Bone marrow (tissue), 2 donors: ENCODE measurements at places on chromosomes 5 and 9.
A peak's percentile ranks its signal among the peaks of the same experiment; 100 is the strongest.

DNA sequence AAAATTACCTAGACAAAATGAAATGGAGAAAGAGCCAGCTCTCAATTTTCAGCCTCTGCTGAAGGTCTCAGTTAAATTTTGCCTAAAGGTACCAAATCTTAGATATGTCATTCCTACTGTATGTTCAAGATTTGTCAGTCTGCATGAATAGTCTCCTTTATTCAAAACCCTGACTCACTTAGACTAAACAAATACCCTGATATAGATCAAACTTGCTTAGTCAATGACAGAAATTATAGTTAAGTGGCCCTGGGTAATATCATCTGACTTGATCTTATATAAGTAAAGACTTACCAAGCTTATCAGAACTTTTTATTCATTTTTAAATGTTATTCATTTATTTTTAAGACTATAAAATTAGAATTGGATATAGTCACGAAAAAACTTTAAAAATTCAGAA, 12.2 kb downstream of the MEGF9 start:
- DNase-seq: no peak

GRCh38 chr5:132639706-132640130, 18.3 kb upstream of the IL13 start:
- no peak for DNase-seq

DNA sequence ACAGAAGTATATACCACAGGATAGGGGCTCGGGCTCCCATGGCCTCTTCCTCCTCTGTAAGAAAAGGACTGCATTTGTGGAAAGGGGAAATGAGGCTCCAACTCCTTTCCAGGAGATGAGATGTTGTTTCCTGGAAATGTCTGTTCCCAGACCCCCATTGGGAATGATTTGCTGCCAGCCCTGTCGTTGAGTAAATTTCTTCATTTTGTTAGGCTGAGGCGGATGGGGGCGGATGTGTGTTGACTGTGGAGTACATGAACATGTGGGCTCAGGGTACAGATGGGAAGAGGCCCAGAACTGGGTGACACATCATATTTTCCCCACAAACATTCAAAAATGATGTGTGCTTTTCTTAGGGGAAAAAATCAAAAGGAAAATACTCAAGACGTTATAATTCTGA, 28.8 kb upstream of the TNFAIP8 start:
- peak; percentile 77 for DNase-seq

- DNase-seq: no peak
These were observed 114.5 kb upstream of the LMX1B start for GRCh38 chr9:126499005-126499910.

- no peak for DNase-seq
These were observed 18.6 kb upstream of the PITX1 start for GRCh38 chr5:135052511-135053145.

DNA sequence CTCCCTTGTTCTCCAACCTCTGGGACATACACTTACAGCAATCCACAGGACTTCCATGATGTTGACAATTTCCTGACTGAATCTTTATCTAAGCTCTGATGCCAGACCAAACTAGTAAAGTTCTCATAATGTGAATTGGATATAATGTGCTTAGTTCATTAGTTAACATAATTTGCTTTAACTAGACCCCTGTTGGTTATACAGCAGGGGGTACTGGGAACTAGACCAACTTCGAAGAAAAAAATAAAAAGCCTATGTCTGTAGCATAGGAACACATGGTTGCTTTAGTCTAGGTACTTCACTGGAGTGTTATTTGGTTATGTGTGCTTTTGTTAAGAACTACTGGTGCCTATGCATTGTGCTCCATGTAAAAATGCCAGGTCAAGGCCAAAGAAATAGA, 173.8 kb downstream of the ADAMTS6 start:
- DNase-seq: no peak

DNA sequence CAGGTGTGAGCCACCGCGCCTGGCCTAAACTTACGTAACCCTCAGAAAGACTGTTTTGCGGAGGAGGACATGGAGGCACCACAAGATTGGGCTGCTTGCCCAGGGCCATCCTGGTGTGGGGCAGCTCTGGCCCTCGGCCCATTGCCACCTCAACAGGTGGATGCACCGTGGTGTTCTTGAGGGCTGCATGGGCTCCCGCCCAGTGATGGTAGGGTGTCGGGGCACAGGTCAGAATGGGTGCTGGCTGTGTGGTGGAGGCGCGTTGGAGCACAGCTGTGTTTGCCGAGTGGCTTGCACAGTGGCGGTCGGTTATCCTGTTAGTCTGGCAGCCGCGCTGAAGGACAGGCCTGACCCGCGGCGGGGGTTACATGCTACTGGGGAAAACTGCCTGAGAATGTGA, 196.9 kb downstream of the CACNA1B start:
- DNase-seq: no peak
